ENCODE measurements at places on chromosomes 16 and 17.

DNA sequence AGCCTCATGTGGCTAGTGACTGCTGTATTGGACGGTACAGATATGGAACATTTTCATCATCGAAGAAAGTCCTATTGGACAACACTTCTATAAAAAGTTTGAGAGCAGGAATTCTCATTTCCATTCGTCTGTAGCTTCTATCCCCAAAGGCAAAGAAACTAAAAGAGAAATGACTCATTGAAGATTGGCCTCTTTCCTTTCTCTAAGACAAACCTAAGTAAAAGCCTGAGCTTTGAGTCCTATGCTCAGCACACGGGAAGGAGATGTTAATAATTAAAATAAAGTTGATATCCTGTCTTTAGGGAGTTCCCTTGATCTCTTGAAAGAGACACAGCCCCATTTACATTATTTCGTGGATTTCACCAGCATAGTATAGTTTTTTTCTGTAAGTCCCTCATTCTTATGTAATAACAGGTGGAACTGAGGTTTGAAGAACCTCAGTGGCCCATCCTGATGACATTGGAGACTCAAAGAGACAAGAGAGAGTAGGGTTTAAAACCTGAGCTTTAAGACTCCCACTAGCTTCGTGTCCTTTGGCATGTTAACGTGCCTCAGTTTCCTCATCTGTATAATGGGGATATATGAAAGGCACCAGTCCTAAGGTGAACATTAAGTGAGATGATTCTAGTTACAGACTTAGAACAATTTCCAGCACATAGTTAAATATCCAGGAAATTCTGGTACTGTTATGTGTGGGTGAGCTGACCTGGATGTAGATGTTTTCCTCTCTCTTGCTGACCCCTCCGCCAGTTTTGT lies 174.0 kb downstream of the IRX3 start:
- DNase-seq = no peak

GRCh38 chr17:64223931-64224629 lies 39.0 kb downstream of the TEX2 start:
- DNase-seq = no peak

- DNase-seq = no peak
Observed at GRCh38 chr17:27351759-27352158, 57.8 kb downstream of the WSB1 start.

DNA sequence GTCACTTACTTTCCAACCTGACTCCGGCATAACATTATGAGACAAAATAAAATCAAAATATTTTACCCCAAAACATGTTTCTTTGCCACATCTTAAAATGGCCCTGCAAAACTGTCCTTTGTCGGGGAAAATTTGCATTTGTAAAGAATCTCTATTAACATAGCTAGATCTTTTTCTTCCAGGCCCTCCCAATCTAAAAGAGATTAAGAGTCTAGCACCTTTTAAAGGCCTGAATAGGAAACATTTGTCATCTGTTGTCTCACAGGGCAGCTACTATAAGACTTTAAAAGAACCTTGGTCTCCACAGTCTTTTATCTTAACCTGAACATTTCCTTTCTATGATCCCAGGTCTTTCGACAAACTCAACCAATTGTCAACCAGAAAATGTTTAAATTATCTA lies 18.1 kb upstream of the DHRS7B start:
- no peak for DNase-seq

DNA sequence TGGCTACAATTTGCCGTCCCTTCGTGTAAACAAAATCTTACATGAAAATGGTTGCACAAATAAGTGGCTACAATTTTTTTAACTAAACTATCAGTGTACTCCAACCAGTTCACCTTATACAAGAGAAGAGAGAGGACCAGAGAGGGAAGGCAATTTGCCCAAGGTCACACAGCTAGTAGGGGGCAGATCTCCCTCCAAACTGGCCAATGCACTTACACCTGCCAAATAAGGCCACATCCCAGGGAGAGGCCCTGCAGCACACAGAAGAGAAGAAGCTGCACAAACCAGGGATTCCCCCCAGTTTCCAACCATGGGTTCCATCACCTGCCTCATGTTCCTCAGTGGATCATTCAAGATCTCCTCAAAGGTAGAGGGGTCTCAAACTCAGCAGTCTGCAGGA lies 349.9 kb downstream of the SOX9 start:
- DNase-seq = no peak

DNA sequence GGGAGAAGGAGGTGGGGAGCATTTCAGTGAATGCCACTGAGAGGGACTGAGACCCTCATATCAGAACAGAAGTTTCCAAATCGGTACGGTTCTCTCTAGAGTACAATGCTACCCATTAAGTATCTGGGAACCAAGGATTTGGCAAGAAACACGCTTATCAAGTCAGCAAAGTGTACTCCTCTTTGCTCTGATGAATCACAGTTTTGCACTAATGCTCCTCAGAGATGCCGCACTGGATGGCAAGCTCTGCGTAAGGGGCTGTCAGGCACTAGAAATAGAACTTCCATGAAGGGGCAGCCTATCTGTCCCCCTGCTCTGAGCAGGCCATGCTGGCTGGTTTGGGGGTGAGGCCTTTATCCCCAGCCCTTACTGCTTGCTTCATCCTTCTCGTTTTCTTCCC lies 4.8 kb upstream of the ABCC12 start:
- DNase-seq = no peak

DNA sequence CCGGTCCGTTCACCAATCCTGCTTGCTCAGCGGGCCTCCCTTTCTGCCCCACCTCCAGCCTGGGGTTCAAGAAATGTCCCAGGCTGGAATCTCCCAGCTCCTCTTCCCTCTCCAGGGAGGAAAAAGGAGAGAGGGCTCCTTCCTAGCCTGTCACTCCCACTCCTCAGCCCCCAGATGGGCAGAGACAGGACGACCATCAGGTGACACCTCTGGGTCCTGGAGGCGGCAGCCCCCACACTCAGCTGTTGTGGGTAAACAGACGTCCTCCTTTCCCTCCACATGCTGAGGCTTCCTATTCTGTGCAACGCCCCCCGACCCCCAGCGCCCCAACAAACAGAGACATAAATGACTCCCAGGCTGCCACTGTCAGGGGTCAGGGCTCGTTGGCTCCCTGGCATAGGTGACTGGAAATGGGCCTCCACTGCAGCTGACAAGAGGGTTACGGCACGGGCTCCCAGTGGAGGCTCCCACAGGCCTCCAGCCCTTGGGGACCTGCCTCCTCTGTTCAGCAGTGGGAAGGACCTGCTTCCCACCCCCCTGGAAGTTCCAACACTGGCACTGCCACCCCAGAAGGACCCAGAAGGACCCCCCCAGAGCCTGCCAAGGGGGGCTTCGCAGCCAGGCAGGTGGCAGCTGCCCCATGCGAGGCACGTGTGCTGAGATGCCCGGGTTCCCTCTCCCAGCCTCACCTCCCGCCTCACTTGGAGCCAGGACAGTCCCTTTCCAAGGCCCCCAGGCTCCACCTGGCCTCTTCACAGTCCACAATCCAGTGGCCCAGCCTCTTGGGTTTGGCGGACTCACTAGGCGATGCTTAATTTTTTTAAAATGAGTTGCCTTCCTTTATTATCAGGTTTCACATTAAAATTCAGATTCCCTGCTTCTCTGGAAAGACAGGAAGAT lies 232.3 kb downstream of the KATNIP start:
- no peak for DNase-seq

GRCh38 chr16:74608944-74609343 lies 2.0 kb upstream of the GLG1 start:
- DNase-seq = peak; percentile 53

GRCh38 chr17:17153709-17154108 lies 52.4 kb downstream of the PLD6 start:
- DNase-seq = no peak

DNA sequence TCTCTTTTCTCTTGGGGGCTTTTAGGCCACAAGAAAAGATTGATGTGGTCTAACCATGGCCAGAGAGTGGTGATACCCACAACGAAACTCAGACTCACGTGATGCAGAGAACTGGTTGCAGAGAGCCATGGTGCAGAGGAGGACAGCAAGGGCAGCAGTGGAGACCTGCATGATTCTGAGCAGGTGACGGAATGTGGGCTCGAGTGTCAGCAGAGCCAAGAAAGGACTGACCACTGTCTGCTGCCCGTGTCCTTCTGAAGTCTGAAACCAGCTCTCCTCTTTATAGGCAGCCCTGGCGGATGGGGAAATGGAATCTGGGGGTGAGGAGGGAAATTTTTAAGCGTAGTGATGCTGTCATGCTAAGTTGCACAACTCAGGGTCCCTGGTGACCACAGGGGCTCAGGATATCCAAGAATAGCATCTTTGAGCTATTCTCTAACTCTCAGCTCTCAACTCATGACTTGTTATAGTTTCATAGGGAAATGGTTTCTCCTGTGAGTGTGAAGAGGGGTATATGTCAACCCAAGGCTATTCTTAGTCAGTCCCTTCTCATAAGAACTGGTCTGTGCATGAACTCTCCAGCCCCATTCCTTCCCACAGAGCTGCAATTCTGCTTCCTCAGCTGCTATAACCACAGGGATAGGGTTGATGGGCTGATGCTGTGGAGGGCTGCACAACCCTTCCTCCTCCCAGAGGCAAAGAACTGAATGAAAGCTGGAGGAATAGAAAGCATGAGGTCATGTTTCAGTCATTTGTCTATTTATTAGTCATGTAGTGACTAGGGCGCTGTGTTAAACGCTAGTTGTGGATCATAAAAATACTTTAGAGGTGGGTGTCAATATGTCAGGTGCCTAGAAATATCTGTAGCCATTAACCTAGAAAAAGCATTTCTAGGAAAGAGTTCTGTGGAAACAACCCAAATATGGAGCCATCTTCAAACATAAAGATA lies at the start of gene CCL3:
Gene CCL3 (minus strand): TSS at position 256 of the 949 bp plus-strand sequence. CDS start 85 bp downstream, at position 171.
- DNase-seq = peak; percentile 47

GRCh38 chr17:82767041-82767754 lies 15.3 kb downstream of the TBCD start:
- peak; percentile 39 for DNase-seq

DNA sequence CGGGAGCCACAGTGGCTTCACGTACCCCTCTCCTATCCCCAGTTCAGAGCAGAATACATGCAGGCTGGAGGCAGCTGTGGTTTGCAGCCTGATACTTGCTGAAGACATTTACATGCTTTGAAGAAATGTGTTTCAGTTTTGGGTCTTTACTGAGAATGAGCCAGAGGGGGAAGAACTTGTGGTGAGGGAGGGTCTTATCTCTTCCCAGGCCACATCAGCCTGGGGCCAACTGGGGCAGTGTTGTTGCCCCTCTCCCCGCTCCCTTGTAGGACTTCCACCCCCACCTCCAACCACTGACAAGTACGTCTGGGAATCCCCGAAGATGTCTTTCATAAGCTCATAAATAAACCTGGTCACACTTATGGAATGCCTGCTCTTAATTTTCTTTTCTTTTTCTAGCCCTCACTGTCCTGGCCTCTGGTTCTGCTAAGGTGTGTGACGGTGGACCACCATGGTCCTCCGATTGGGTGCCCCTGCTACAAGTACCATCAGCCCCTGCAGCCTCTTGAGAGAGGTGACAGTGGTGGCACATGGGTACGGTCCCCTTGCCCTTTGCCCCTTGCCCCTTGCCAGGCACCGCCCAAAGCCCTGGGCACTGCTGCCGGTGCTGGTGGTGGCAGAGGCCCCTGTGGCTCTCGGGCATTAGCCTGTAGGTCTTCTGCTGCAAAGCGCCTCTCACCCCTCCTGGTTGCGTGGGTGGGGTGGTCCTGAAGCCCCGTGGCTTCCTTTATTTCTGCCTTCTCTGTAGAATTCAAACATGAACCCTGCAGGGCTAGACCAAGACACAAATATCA lies 144.8 kb upstream of the RPH3AL start:
- no peak for DNase-seq

All from activated CD4-positive, alpha-beta memory T cell treated with anti-CD3 and anti-CD28 coated beads, Interleukin-2, amount 10 ng/mL, durations not matched to agents 7 days and 5 days (primary cell).